ENCODE measurements at places on chromosomes 1 and 21.

GRCh38 chr21:33510826-33511225 lies 19.3 kb upstream of the DNAJC28 start:
- no peak for DNase-seq

DNA sequence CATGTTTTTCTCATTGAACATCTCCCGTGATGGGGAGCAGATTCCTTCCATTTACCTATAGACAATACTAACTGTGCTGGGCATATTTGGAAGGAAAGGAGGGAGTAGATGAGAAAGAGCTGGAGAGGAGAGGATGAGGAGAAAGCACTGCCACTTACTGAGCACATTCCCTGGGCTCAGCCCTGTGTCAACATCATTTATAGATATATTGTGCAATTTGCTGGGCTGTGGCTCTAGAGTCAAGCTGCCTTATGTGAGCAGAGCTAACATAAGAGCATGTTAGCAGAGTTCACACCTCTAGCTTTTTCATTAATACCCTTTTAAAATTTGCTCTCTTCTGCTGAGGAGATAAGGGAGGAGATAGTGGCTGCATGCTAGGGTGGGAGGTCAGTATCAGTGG lies 22.3 kb upstream of the CD53 start:
- DNase-seq = no peak

DNA sequence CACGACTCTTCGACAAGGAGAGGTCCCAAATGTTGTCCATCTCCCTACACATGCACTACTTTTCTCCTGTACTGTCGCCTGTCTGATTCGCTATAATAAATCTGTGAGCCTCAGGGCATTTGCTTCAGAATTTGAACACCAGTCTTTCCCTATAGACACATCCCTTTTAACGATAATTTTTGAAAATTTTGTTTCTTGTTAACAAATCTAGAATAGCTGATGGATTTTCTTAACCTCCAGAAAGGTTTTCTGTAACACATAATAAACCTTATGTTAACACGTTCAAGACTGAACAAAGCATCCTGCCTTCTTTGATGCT lies 704 bp downstream of the CAPZA1 start:
- no peak for DNase-seq

GRCh38 chr1:46550751-46551231 lies 656 bp downstream of the KNCN start:
- DNase-seq = no peak

GRCh38 chr1:8097077-8097799 lies 71.1 kb upstream of the ERRFI1 start:
- no peak for DNase-seq

DNA sequence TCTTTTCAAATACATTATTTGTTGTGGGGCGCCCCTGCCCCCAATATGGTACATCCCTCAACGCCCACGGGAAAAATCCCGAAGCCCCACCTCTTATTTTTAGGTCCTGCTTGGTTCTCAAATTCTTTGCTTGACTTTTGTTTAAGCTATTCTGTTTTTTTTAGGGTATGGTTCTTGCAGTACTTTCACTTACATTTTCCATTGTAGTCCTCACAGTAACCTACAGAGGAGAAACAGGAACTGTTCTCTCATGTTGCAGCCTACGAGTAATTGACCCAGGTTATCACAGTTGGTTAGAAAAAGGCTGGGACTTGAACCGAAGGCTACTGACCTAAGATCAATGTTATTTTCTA lies 697 bp upstream of the C21orf91 start:
- DNase-seq = peak; percentile 82

DNA sequence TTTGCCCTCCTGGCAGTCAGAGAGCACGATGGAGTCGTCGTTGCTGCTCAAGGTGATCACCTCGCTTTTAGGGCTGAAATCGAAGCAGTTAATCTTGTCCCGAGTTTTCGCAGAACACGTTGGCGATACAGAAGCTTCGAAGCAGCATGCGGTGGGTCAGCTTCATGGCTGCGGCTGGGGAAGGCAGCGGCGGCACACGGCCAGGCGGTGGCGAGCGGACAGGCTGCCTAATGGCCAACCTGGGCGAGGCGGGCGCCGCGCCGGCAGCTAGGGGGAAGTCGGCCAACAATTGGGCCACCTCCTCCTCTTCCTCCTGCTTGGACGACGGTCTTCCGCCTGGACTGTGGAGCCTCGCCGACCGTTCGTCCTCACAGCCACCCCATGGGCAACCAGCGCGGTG lies 34.8 kb downstream of the CDC7 start:
- DNase-seq = no peak

DNA sequence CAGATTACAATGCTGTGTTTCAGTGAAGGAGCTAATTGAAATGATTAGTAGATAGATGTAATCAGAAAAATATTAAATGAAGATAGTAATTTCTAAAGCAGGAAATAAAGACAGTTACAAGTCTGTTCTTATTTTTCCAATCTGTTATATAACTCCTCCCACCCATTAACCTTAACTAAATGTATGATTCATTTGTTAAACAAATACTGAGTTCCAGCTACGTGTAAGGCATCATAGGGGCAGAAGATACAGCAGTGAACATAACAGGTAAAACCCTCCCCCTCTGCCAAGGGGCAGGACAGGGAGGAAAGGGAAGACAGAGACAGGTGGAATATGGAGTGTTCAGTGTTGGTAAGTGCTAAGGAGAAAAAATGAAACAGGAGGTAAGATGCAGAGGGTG lies at the start of gene FAM177B:
Gene FAM177B (plus strand): TSS at position 231 of the 400 bp plus-strand sequence. CDS start 9,344 bp downstream, outside the sequence.
- no peak for DNase-seq

DNA sequence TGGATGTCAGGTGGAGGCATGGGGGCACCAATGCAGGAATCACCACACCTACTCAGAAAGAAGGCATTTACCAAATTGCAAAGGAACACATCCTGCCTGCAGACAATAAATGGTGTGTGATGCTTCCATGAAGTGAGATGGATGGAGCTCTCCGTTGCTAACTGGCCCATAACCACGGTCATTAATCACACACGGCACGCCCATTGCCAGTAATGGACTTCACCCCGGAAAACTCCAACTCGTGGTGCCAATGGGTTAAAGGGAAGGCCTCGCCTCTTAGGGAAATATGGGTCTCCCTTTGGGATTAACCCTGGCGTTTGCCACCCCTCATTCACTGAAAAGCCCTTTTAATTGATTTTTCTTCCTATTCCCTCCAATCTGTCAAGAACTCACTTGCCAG lies 443.1 kb upstream of the DAB1 start:
- no peak for DNase-seq

GRCh38 chr1:115649964-115650363 lies 8.2 kb downstream of the VANGL1 start:
- no peak for DNase-seq

DNA sequence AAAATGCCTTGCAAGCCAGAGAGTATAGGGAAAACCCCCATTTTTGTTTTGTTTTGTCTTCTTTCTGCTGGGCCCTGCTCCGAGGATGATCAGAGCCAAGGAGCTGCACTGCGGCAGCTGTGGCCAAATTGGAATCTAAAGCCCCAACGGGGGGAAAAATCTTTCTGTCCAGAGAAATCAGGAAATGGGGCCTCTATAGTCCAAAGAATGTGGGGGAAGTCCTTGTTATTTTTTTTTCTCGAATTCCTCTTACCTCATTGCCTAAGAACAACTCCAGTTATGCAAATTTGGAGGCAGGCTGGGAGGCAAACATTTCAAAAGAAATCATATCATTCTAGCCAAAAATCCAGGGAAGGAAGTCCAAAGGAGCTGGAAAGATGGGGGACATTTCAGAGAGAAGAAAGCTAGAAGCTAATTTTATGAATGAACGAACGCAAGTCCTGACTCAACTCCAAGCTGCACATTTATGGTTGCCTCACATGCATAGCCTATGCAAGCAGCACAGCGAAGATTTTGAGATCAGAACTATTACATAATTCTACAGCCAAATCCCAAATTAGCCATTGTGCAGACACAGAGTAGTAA lies 263.2 kb downstream of the KCTD3 start:
- no peak for DNase-seq

DNA sequence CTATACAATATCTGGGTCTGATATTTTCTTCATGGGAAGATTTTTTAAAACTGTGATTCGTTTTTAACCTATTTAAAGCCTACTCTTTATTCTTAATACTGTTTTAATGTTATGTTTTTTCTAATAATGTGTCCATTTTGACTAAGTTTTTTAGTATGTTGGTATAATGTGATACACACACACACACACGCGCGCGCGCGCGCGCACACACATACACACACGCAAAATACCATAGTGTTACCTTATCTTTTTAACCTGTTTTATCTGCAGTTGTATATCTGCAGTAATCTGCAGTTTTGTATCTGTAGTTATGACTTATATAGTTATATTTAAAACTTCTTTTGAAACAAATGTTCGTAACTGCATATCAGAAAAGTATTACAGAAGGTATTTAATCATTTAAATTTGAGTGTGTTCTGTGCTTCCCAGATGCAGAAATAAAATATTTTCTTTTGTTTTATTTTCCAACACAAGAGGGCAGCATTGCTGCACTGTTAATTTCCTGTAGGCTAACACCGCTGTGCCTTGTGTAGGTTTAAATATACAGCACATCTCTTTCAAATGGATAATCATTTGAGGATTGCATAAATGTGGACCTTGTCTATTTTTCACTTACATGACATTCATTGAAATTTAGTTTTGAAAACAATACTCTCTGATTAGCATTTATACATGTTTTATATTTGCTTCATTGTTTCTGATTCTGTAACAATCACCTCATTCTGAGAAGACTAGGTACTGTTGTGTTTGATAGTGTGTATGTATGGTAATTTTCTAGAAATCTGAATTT lies 166.1 kb downstream of the PDE4B start:
- DNase-seq = peak; percentile 59

- DNase-seq = peak; percentile 52
Observed at GRCh38 chr1:9724706-9725476, 73.4 kb downstream of the PIK3CD start.

- DNase-seq = no peak
Observed at GRCh38 chr1:4830707-4831106, 176.3 kb downstream of the AJAP1 start.

DNA sequence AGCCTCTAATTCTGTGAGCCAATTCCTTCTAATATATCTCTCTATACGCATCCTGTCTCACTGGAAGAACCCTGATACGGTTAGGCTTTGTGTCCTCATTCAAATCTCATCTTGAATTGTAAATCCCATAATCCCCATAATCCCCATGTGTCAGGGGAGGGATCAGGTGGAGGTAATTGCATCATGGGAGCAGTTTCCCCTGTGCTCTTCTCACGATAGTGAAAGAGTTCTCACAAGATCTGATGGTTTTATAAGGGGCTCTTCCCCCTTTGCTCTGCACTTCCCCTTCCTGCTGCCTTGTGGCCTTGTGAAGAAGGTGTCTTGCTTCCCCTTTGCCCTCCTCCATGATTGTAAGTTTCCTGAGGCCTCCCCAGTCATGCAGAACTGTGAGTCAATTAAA lies 116.1 kb downstream of the MRPS6 start:
- DNase-seq = peak; percentile 61

- DNase-seq = peak; percentile 37
Observed at GRCh38 chr1:162113419-162113818, 43.9 kb downstream of the NOS1AP start.

Measured in Kasumi-1 (cell line).